ENCODE measurements at places on chromosomes 5 and 9. TPM values are rescaled to one million over a fixed set of nuclear protein-coding genes. Genes with fewer than 3 reads are reported as not detected.

DNA sequence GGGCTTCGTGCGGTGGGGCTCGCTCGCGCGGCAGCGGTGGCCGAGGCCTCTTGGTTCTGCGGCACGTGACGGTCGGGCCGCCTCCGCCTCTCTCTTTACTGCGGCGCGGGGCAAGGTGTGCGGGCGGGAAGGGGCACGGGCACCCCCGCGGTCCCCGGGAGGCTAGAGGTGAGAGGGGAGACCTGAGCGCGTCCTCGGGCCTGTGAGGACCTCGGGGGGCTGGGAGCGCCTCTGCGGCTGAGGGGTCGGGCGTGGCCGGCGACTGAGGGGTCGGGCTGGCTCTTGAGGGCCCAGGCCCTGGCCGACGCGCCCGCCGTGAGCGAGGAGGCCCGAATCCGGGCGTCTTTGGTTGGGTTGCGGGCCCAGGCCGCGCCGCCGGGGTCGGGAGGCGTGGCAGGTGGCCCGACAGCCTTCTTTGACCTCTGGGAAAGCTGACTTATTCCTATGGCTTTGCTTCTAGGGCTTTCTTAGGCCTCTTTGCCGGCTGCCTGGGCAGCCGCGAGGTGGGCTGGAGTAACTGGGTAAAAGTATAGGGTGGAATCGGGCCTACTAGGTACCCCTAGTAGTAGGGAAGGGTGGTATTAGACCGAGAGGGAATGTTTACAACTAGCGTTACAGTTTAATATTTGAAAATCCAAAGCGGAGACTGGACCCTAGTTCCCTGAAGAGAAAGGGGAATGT, at the start of gene CANX:
CANX (plus strand) TSS at position 33 of the 681 bp plus-strand sequence. CDS start 6,715 bp downstream, outside the sequence.
- DNase-seq = no peak

The PPP2CA gene
- total RNA-seq = 60.5 TPM

The PGM5 gene
- 2.9 TPM for total RNA-seq

- DNase-seq = no peak
Measured at GRCh38 chr9:81522716-81523551, 166.4 kb downstream of the TLE1 start.

DNA sequence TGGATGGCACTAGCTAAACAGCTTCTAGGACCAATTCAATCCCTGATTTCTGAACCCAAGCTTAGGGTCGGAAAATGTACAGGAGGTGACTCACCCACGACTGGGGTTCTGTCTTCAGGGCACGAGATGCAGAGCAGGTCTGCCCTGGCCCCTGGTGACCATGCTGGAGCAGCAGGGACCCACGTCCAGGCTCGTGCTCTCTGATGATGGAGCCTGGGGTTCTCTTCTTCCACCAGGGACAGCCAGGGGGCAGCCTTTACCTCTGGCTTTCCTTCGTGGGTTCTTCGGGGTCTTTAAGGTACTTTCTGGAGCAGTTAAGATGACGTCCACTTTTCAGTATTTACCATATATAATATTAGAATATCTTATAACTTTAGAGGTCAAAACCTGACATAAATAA, 2.1 kb downstream of the CFAP77 start:
- DNase-seq = no peak
